EL (cell line): ENCODE measurements at places on chromosomes 13 and 19.

GRCh38 chr13:76316998-76317527 is 569.1 kb downstream of the KCTD12 start:
- DNase-seq: no peak

GRCh38 chr13:108779308-108779707 is 149.9 kb downstream of the MYO16 start:
- no peak for DNase-seq

DNA sequence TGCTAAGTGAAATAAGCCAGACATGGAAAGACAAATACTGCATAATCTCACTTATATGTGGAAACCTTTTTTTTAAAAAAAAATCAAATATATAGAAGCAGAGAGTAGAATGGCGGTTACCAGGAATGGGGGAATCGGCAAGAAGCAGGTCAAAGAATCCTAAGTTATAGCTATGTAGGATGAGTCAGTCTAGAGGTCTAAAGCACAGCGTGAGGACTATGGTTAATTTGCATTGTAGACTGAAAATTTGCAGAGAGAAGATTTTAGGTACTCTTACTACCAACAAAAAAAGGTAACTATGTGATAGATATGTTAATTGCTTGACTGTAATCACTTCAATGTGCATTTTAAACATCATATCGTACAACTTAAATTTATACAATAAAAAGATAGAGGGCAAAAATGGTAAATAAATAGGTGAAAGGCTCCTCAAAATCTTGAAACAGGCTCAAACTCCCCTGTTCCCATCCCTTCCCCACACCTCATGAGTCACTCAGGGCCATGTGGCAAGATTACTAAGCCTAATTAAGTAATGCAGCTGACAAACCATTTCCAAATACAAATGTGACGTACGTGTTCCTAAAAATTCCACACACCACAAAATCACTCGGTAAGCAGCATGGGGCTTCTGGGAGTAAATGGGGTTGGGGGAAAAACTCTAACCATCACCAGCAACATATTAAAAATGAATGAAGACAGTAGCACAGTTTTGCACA is 159.0 kb downstream of the USP12 start:
- peak; percentile 76 for DNase-seq

- no peak for DNase-seq
Observed at GRCh38 chr13:68666774-68667397, 1436.8 kb upstream of the PCDH9 start.

DNA sequence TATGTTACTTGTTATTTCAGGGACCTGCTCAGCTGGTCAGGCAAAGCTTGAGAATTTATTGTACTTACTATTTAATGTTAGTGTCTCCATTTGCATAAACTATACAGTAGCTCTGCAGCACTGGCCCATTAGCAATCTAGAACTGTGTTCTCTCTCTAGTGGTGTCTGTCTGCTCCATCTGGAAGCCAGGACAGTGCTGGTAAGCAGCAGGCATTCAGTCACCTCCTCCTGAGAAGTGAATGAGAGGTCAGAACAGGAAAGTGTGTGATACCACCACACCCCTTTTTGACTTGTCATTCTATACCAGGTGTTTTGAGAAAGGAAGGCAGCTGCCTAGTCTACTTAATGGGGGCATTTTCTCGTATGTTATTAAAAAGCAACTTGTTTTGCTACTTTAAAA is 3.9 kb downstream of the COG3 start:
- no peak for DNase-seq

GRCh38 chr19:49333418-49333805 is 1.8 kb upstream of the CD37 start:
- DNase-seq: no peak

GRCh38 chr13:51562011-51562671 is 22.1 kb upstream of the WDFY2 start:
- DNase-seq: no peak

DNA sequence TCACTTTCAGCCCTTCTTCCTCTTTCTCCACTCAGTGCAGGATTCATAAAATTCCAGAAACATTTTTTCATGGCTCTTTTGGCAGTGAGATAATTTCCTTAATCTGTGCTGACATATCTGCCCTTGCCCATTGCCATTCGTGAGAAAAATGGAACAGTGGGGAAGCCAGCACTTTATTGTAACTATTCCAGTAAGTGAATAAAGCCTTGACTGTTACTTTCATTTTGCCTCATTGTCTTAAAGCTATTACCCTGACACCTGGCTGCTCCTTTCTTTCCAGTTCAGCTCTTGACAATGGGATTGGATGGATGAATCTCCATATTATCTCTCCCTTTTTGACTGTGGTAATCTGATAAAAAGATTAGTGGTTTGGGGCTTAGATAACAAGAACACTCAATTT is 1068.1 kb upstream of the PCDH20 start:
- no peak for DNase-seq

DNA sequence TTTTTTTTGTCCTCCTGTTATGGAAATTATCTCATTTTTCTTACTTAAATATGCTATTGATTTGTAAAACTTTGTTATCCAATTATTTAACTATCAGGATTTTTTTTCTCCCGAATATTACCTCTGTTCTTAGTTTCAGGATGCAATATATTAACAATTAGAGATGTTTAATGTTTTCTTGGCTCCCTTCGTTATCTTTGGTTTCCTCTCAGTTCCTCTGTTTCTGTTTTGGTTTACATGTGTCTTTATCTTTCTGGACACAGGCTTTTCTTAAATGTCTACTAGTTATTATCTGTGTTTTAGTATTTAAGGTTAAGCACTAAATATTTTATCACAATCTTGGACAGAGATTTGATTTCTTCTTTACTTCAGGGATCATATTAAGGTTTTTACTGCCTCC is 462.2 kb upstream of the SLC10A2 start:
- no peak for DNase-seq

- peak; percentile 59 for DNase-seq
Observed at GRCh38 chr19:43809762-43810696, 7.8 kb upstream of the LYPD5 start.

DNA sequence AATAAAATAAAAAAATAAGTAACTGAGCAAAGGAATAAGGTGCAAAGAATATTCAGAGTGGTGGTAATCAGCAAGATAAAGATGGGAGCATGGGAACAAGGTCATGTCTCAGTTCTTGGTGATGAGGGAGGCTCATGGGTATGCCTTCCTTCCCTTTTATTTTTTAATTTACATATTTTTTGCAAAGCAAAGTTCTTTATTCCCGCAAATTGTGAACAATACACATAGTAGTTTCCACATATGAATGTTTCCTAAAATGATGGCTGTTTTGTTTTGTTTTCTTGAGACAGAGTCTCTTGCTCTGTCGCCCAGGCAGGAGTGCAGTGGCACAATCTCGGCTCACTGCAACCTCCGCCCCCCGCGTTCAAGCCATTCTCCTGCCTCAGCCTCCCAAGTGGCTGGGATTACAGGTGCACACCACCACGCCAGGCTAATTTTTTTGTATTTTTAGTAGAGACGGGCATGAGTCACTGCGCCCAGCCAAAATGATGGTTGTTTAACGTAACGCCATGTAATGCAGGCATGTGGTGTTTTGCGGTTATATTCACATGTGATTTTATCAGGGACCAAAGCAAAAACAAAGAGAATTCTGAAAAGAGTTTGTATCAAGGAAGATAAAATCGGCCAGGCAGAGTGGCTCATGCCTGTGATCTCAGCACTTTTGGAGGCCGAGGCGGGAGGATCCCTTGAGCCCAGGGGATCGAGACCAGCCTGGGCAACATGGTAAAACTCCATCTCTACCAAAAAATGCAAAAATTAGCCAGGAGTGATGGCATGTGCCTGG is 4.5 kb upstream of the ADGRE2 start:
- no peak for DNase-seq

- DNase-seq: peak; percentile 67
Observed at GRCh38 chr13:48412881-48413351, at the start of gene LPAR6. TSS of gene LPAR6 (minus strand) at chr13:48413113. CDS start at chr13:48412423, 690 bp downstream.

GRCh38 chr19:18027151-18027550 is 19.2 kb downstream of the ARRDC2 start:
- no peak for DNase-seq

GRCh38 chr13:51639171-51639570 is 54.9 kb downstream of the WDFY2 start:
- DNase-seq: no peak

DNA sequence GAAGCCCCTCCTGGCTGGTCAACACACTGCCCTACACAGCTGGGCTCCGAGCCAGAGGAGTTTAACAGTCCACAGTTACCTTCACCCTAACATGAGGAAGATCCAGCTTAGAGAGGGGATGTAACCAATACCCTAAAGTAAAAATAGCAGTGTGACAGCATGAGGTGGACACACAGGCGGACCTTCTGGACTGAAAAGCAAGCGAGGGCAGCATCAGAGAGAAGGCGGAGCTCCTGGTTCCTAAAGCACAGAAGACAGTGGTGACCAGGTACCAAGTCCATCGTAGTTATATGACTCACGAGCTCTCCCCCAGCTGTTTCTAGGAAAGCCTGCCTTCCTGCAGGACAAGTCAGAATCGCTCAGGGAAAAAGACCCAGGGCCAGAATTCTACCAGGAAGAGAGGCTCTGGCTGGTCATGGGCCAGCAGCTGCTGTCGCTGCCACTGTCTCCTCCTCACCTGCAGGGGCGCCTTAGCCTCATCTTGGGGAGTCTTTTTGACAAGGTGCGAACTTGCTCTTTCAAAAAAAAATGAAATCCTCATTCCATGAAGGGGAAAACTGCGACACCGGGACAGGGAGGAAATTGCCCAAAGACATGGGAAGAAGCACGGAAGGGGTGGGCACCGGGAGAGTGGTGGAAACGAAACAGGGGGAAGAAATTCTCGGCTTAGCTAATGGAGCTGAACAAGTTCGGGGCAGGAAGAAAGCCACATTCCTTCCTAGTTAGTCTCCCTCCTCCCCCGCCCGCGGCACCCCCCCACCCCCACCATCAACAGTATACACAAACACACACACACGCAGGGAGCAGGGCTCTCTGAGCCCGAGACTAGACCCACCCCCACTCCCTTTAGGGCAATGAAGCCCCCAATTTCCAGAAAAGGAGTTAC is 1.7 kb downstream of the ELL start:
- peak; percentile 85 for DNase-seq

GRCh38 chr13:44819245-44819644 is 170.0 kb downstream of the NUFIP1 start:
- peak; percentile 72 for DNase-seq

GRCh38 chr19:54482889-54483288 is 9.8 kb upstream of the CDC42EP5 start:
- no peak for DNase-seq

DNA sequence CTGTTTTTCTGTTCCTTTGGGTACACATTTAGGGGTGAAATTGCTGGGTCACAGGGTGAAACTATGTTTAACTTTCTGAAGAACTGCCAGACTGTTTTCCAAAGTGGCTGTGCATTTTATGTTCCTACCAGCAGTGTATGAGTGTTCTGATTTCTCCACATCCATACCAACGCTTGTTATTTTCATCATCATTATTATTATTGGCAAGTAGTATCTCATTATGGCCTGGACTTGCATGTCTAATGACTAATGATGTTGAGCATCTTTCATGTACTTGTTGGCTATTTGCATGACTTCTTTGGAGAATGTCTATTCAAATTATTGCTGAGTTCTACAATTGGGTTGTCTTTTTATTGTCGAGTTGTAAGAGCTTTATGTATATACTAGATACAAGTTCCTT is 321.8 kb upstream of the HTR2A start:
- no peak for DNase-seq

DNA sequence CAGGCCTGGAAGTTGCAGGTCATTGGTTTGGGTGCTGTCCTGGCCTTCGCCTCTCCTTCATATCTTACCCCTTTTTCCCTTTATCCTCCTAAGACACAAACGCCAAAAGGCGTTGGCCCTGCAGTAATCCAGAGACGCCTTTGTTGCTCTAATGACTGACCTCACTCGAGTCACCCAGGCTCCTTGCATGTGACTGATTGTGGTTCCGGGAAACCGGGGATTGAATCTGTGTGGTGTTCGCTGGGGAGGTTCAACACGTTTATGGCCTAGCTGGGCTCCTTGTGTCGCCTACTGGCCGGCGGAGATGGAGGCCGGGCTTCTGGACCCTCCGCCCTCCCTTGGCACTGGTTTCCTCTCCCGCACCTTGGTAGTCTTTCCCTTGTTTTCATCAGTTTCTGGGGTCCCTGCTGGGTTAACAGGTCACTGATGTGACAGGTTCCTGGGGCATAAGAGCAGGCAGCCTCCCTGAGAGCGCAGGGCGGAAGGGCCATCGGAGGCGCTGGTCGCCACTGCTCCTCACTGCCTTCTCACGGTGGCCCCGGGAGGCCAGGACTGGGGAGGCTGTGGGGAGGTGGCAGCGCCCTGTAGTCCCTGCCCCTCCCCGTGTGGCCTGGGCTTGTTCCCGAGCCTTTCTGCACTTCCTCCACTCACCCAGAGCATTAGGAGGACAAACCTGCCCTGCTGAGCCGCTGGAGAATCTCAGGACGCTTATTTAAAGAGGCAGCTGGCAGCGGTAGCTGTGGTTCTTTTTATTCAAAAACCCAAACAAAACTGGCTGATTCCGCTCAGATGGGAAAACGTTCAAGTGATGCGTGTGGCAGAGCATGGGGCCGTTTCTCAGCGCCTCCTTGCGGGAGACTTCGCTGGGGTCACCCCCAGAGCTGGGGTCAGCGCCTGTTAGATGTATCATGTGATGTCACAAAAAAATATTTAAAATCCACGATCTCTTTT is 18.1 kb upstream of the NDUFS7 start:
- no peak for DNase-seq

DNA sequence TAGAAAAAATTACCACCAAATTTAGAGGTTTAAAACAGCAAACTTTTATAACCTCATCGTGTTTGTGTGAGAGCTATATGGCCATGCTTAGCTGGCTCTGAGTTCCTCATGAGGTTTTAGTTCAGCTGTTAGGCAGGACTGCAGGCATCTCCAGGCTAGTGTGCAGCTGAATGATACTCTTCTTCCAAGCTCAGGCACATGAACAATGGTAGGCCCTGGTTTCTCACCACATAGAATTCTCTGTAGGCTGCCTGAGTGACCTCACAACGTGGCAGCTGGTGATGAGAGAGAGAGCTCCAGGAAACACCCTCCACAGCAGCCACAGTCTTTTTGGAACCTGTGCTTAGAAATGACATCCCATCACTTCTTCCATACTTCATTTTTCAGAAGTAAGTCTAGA is 540.6 kb upstream of the MIR17HG start:
- DNase-seq: no peak

- no peak for DNase-seq
Observed at GRCh38 chr13:46520166-46520565, 32.8 kb upstream of the LRCH1 start.

GRCh38 chr19:17641181-17641580 is 47.0 kb downstream of the UNC13A start:
- DNase-seq: no peak

DNA sequence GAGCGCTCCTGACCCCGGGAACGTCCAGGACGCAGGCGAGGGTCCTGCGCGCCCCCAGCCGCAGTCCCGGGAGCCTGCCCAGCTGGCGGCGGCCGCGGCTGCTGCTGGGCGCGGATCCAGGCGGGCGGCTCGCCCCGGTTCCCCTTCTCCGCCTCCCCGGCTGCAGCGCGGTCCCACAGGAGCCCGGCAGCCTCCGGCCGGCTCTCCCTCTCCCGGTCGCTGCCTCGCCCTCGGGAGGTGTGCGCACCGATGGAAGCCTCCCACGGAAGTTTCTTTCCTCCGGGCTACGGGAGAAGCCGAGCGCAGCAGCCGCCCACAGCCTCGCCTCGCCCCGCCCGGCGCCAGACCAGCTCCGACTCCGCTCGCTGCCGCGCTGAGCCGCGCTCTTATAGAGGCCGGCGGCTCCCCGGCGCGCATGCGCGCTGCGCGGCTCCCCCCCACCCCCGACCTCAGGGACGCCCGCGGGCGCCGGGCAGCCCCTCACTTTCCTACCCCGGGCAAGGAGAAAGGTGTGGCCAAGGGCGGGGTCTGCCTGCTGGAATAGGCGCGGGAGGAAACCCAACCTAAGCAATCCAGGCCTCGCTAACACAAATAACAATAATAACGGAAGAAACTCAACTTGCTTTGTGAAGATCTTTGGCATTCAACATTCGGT is at the start of gene SHISA2:
TSS of gene SHISA2 (minus strand) at position 360 of the 655 bp plus-strand sequence. CDS start 1,041 bp downstream, outside the sequence.
- peak; percentile 47 for DNase-seq

GRCh38 chr13:46134961-46135522 is 30.2 kb upstream of the CPB2 start:
- peak; percentile 6 for DNase-seq
